ENCODE measurements at places on chromosomes 5 and 9. TPM values are rescaled to one million over a fixed set of nuclear protein-coding genes. Genes with fewer than 3 reads are reported as not detected.

IQGAP2 gene
- total RNA-seq, result 9.7 TPM

PAEP gene
- not detected for total RNA-seq

TIFAB gene
- total RNA-seq, result not detected

HAPLN1 gene
- 0.44 TPM for total RNA-seq

PCDHB13 gene
- total RNA-seq, result 6.2 TPM

NUP188 gene
- total RNA-seq, result 52.1 TPM

INPP5E gene
- 13.5 TPM for total RNA-seq

SLC6A19 gene
- total RNA-seq, result not detected

SHOC1 gene
- total RNA-seq, result 0.16 TPM

GARIN3 gene
- not detected for total RNA-seq

GABRP gene
- 0.42 TPM for total RNA-seq

GNA14 gene
- 12.4 TPM for total RNA-seq

PTGDS gene
- 111 TPM for total RNA-seq

CDHR2 gene
- not detected for total RNA-seq

ADAMTSL1 gene
- 11.5 TPM for total RNA-seq

PRR7 gene
- 2.6 TPM for total RNA-seq

PRLR gene
- total RNA-seq, result 6.2 TPM

SLC4A9 gene
- total RNA-seq, result 0.13 TPM

PCDHB5 gene
- total RNA-seq, result 2.9 TPM

ADRB2 gene
- total RNA-seq, result 5.7 TPM

PCDHGB3 gene
- 3.2 TPM for total RNA-seq

EIF4EBP3 gene
- 25.9 TPM for total RNA-seq

TMEM215 gene
- not detected for total RNA-seq

GRXCR2 gene
- total RNA-seq, result not detected

GFI1B gene
- total RNA-seq, result not detected

GMCL2 gene
- not detected for total RNA-seq

ARHGEF39 gene
- total RNA-seq, result 1.0 TPM

LHX2 gene
- total RNA-seq, result not detected

SPAG8 gene
- 6.4 TPM for total RNA-seq

STKLD1 gene
- total RNA-seq, result 0.75 TPM

SLC36A2 gene
- not detected for total RNA-seq

ZNF618 gene
- total RNA-seq, result 16.1 TPM

GCNT4 gene
- total RNA-seq, result 17.8 TPM

TBC1D2 gene
- 60.8 TPM for total RNA-seq

IPO11 gene
- total RNA-seq, result 48.9 TPM

Data from ureter (tissue), 1 donor.